GOT3 (cell line): ENCODE measurements at places on chromosomes 3 and 15.

- no peak for DNase-seq
Observed at GRCh38 chr3:14199641-14200040, 21.0 kb downstream of the LSM3 start.

DNA sequence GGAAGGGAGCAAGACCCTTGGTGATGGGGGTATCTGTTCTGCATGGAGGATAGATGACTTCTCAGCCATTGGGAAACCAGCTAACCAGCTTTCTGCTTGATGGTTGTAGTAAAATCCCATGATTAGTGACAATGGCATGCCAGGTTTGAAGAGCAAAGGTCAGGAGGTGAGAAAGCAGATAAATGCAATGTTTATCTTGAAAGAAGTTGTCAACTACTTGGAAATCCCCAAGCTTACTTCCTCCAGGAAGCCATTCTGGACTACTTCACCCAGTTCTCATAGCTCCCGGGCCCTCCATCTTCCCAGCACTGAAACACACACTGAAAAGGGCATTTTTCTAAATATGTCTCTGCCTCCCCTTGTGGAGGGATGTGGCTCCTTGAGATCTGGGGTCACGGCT is 51.3 kb downstream of the SMAD3 start:
- DNase-seq, result no peak

GRCh38 chr3:161559177-161559998 is 62.8 kb downstream of the OTOL1 start:
- no peak for DNase-seq

- DNase-seq, result no peak
Observed at GRCh38 chr15:87623832-87624231, 632.7 kb downstream of the NTRK3 start.

DNA sequence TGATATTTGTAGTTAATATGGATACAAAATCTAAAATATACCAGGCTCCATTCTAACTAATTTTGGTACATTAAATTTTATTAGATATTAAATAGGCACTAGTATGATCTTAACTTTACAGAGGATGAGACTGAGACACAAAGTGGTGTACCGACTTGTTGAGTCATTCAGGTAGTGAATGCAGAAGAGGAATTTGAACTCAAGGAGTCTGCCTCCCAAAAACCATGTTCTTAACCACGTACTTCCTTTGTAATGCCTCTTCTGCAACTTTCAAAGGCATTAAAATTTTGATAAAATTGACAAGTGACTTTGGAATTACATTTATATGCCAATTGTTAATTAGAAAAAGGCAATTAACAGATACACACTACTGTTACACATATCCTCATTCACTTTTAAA is 61.8 kb downstream of the ZBBX start:
- DNase-seq, result no peak

- DNase-seq, result no peak
Observed at GRCh38 chr3:155958676-155959075, 88.2 kb downstream of the GMPS start.

GRCh38 chr15:48395521-48396011 is 64.3 kb downstream of the DUT start:
- DNase-seq, result no peak

DNA sequence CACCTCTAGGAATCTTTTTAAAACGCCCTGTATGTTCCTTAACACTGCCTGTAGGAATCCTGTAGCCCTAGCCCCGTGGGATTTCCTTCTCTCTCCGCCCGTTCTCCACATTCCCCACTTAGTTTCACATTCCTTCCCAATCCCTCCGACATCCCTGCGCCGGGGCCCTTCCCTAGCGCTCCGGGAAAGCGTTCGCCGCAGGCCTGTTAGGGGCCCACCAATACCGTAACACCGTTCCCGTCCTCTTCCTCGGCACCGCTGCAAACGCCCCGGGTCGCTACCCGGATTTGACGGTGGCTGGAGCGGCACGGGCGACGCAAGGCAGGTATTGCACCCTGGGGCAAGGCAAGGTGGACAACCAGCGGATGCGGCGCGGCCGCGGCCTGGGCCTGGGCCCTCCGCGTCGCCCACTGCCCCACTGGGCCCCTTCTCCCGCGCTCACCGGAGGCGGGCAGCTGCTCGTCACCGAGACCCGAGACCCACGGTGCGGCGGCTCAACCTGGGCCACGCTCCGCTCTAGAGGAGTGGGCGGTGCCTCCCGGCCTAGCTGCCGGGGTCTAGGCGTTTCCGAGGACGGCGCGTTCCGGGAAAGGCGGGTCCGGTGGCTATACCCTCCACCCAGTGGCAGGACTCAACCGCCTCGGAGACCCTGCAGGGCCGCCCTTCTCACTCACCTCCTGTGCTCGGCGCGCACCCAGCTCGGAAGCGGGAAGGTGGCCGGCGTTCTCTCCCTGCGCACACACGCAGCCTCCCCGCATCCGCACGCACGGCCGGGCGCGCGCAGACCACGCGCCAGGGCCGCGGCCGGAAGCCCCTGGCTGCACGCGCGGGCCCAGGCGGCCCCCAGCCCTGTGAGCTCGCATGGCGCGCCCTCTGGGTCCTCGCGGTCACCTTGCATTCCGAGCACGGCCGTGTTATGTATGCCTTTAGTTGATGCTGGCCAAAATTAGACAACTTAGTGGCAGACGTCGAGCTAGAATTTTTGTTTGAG is at the start of gene B3GALNT1:
Gene B3GALNT1, minus strand, starts transcription at position 789 of the 991 bp plus-strand sequence. CDS start 18,595 bp downstream, outside the sequence.
- peak; percentile 49 for DNase-seq

GRCh38 chr3:18228060-18228459 is 197.1 kb downstream of the SATB1 start:
- no peak for DNase-seq

DNA sequence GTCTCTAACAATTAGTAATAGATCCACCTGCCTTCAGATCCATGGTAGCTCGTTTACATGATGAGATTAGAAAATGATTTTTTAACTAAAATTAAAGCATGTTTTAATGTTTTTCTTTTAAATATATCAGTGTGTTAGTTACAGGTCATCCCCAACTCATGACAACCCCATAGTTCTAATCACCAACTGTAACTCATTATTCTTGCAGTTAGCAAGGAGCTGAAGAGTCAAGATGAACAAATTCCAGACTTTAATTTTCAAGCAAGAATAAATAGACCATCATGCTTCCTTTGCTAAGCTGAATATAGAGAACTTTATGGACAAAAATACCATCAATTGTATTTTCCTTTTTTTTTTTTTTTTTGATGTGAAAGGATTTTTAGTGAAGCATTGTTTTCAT is 101.1 kb downstream of the TOP2B start:
- no peak for DNase-seq

DNA sequence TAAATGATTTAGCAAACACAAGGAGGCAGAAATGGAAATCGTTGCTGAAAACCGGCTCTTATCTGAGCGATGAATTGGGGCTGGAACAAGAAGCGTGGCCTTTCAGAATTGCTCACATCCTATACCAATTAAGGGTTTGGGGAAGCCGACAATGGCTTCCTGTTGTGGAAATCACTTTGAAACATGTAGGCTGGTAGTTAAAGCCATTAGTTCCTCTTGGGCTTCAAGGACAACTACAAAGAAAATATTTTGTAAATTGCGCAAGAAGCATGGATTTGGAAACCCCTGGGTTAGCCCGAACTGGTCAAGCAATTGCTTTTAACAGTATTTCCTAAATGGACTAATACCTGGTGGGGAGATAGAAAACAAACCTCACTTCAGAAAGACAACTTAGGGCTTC is 182.4 kb downstream of the ADAMTS9 start:
- DNase-seq, result no peak

- DNase-seq, result no peak
Observed at GRCh38 chr15:70345251-70346019, 247.7 kb upstream of the TLE3 start.

DNA sequence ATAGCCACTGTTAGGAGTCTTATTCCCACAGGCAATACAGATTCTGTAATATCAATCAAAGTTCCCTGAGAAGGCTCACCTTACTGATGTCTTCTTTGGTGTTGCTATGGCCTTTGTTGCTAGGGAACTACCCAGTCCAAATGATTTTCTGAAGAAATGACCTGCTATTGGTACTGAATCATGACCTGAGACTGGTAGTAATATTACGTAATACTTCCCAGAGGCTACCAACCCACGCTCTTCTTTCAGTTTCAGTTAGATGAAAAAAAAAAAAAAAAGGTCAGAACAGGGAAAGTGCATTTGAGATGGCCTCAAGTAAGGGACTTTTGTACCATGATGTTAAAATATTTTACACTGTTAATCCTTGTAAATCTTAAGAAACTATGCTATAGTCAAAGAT is 1092.5 kb upstream of the EPHA6 start:
- no peak for DNase-seq

- no peak for DNase-seq
Observed at GRCh38 chr3:113747283-113748046, 630 bp downstream of the ATP6V1A start.

DNA sequence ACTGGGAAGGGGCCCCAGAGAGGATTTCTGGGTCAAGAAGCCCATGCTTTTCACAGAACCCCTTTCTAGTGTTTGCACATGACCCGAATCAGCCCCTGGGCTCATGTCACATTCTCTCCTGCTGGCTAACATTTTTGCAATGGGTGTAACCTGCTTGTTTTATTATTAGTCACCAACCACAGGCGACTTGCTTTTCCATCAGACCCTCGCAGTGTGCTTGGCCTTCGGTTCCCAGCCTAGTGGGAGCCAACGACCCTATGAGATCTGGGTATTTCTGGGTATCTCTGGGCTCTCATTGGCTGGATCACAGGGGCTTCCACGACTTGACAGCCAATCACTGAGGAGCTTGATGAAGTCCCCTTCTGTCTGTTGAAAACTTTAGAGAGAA is 11.0 kb upstream of the FBLN2 start:
- no peak for DNase-seq

GRCh38 chr3:160287666-160288065 is 62.4 kb downstream of the C3orf80 start:
- DNase-seq, result no peak

DNA sequence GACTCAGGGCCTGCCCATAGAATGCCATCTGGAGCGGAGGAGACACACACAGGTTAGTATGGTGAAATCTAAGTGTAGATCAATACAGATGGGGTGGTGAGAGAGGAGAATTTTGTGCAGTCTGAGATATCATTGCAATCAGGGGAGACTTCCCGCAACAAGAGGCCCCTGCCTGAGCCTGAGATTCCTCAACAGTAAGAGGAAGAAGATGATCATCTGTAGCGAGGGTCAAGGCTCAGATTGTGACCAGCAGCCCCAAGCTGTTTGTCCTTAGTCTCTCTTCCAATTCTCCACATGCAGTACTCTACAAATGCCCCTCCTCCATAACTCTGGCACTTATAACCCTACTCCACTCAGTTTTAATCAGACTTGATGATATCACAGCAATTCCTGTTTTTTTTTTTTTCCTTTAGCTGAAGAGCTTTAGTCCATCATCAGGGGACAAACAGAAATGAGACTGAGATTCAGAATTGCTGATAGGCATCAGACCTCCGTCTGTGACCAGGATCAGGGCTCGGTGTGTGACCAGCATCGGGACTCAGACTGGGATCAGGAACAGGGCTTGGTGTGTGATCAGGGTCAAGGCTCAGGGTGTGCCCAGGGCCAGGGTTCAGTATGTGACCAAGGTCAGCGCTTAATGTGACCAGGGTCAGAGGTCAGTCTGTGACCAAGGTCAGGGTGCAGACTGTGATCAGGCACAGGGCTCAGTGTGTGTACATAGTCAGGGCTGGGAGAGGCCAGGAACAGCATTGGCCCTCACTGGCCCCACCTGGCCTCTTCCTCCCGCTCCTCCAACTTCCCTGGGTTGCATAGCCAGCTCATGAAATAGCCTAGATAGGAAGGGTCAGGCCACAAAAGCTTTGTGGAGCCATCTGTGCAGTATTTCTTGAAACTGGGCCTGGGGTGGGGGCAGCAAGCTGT is 14.1 kb downstream of the LOXL1 start:
- DNase-seq, result no peak

DNA sequence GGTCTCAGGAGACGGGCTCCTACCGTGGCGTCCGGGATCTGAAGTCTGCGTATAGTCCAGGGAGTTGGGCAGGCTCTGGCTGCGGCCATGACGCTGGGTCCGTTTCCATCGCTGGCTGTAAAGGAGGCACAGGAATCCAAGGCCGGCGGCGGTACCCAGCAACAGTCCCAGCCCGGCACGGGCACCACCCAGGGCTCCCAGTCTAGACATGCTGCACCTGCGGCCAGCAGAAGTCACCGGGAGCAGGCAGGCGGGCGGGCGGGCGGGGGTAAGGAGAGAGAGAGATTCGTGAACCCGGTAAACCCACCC is 526 bp downstream of the RMDN3 start:
- no peak for DNase-seq

GRCh38 chr15:34490417-34491193 is 53.0 kb upstream of the GOLGA8A start:
- DNase-seq, result no peak

DNA sequence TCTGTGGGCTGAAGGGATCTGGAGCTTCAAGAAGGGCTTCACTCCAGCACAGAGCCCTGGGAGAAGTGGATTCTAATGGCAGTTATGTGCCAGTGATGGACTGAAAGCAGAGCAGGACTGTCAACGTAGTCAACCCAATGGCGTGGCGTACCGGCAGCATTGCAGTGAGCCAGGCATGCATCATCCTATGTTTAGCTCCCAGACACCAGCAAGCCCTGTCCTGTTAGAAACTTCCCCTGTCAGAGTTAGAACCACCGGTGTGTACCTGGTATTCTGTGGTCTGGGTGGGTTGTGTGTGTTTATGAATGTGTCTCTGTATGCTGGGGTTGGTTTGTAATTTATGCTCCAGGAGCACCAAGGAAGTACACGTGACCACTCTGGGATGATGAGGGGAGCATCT is 86.3 kb downstream of the CLSTN2 start:
- no peak for DNase-seq

- DNase-seq, result no peak
Observed at GRCh38 chr3:117611211-117611610, 901.6 kb downstream of the TUSC7 start.

- DNase-seq, result no peak
Observed at GRCh38 chr3:170425491-170426239, 7.0 kb downstream of the CLDN11 start.

- no peak for DNase-seq
Observed at GRCh38 chr3:56557831-56558170, 826 bp downstream of the CCDC66 start.

DNA sequence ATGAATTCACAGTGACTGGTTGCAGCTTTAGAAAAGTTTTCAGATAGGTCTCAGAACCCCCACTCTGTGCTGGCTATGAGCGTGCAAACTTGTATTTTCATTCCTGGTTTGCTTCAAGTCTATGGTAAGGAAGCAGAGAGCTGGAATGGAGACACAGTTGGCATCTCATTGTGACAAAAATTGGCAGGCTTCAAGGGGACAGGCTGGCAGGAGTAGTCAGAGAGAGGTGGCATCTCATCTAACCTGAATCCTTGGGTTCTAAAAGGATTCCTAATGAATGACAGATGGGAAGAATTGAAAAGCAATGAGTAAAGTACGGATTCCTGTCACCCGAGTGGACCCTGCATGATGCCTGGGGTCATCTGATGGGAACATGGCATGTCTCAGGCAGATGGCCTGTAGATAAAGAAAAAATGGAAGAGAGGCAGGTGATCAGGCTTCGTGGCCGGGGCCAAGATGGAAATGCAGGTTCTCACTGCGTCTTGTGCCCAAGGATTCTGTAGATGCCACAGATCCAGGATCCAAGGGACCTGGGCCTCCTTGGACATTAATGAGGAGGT is 89.4 kb upstream of the ABHD17C start:
- DNase-seq, result no peak
